ENCODE measurements at places on chromosomes 16 and 17.

GRCh38 chr17:1693339-1693738 is 8.7 kb upstream of the PRPF8 start:
- DNase-seq = no peak

- DNase-seq = no peak
Observed at GRCh38 chr16:2883458-2883908, 468 bp downstream of the FLYWCH2 start.

DNA sequence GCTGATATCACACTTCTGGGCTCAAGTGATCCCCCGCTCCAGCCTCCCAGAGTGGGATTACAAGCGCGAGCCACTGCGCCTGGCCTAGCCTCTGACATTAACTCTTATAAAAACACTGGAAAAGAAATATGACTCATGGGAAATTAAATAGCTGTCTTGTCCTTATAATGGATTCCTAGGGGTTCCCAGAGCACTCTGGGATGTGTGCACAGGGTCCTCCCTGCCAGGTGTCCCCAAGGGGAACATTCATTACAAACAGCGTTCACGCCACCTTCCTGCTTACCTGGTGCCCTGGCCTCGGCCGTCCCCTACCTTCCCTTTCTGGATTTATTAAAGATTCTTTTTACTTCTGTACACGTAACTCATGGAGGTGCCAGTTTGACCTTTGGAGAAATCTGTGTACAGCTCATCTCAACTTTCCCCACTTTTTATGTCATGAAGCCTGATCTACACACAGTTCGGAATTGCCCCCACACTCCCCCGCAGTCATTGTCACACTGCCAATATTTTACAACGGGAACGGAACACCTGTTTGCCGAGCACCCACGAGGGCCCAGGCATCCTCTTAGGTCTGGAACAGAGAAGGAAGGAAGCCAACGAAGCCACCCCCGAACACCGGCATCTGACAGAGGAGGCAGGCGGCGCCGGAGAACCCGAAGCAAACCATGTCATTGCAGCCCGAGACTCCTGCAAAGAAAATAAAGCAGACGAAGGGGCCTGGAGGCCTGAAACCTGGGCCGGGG is 39.7 kb upstream of the MEAK7 start:
- DNase-seq = no peak

DNA sequence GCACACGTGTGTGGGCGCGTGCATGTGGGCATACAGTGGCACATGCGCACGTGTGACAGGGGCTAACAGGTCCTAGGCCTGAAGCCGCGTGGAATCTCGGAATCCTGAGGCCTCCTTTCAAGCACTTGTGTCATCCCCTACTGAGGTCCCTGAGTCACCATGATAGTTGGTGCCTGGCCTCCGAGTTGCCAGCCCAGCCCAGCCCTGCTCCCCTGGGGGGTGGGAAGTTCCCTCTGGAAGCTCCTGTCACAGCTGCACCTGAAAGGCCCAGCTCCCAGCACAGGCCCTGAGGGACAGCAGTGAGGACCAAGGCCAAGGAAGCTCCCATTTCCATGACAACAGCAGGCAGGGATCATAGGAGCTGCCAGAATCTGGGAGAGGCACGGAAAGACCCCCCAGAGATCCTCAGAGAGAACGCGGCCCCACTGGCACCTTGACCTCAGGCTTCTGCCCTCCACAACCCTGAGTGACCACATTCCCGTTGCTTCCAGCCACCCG is 35.4 kb upstream of the ENPP7 start:
- no peak for DNase-seq

GRCh38 chr17:52064791-52065211 is 93.7 kb downstream of the CA10 start:
- no peak for DNase-seq

- no peak for DNase-seq
Observed at GRCh38 chr16:50282955-50283631, 16.7 kb downstream of the ADCY7 start.

GRCh38 chr16:24580665-24581064 is 41.3 kb downstream of the RBBP6 start:
- DNase-seq = no peak

DNA sequence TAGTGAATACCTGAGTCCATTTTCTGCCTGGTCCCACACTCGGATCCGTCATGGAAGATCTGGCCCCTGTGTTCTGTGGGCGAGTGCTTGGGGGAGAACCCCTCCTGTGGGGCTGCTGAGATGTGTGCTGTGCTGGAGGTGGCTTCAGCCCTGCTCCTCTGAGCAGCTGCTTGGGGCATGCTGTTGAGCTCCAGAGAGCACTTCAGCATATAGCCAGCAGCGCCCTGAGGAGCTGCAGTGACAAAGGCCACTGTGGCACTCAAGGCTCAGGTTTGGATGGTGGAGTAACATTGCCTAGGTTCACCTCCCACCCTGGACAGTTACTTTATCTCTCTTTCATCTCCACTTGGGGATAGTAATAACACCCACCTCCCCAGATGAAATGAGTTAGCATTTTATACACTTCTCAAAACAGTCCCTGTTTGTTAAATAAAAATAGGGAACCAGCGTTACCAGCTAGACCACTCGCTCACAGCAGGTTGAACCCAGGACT is 75.3 kb downstream of the KSR1 start:
- DNase-seq = no peak

GRCh38 chr17:74770498-74771318 is 5.4 kb downstream of the NAT9 start:
- peak; percentile 71 for DNase-seq

- DNase-seq = no peak
Observed at GRCh38 chr17:65975878-65976277, 216.1 kb downstream of the CEP112 start.

DNA sequence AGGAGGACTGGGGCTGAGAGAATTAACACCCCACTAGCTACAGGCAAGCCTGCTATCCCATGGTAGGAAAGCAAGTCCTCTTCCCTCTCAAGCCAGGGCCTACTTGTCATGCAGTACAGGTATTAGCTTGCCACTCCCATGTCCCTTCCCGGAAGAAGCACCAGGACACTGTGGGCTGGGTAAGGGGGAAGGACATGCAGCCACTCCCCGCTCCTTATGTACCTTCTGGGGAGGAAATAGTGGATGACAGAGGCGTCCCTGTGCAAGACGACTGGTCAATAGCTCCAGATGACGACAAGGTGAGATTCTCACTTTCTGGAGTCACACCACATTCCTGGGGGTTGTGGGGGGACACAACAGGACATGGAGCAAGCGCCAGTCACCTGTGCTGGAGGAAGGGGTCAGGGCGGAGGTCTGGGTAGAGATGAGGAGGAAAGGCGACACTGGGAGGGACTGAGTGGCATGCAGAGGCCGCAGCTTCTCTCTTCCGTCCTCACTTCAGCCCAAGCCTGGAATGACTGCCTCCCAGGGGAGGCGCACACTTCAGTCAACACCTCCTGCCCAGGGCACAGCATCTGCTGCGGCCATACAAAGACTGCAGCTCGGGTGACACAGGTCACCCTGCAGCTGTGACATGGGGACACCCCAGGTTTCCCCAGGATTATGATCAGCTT is 15.1 kb upstream of the FOXJ1 start:
- no peak for DNase-seq

DNA sequence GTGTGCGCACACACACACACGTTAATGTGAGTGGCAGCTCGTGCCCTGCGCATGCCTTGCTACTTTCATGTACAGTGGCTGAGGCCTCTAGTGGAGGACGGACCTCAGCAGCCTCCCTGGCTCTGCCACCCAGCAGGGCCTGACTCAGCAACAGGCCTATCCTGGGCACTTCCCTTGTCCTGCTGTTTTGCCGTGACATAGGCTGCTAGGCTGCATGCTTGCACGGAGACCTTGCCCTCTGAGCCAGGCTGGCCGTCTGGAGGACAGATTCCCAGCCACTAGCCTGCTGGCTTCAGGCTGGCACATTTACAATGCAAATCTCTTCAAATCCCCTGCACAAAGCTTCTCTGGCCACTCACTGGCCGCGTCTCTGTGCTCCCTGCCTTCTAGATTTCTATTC is 9.5 kb downstream of the RNF213 start:
- DNase-seq = no peak

GRCh38 chr16:22355487-22355908 is 18.9 kb downstream of the CDR2 start:
- DNase-seq = peak; percentile 22

- no peak for DNase-seq
Observed at GRCh38 chr16:50809561-50809960, 67.7 kb downstream of the CYLD start.

DNA sequence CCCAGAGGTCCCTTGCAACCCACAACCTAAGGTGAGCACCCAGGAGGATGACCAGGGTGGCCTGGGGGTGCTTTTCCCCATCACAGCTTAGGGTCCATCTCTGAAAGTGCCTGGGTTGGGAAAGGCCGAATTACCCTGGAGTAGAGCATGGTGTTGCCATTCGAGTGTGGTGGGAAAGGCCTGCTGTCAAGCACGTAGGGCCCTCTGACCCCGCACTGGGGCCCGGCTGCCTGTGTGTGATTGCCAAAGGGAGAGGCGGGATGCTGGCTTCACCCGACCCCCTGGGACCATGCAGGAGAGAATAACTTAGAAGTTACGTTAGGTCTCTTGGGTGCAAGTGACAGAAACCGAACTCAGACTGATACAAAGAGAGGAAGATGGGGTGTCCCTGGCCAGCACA is 27.7 kb upstream of the NDRG4 start:
- DNase-seq = no peak

DNA sequence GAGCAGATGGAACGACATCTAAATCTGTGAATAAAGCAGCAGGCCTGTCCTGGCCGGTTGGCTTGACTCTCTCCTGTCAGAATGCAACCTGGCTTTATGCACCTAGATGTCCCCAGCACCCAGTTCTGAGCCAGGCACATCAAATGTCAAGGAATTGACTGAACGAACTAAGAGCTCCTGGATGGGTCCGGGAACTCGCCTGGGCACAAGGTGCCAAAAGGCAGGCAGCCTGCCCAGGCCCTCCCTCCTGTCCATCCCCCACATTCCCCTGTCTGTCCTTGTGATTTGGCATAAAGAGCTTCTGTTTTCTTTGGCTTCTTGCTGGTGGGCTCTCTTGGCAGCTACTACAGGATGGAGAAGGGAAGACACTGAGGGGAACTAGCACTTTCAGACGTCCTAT is 4.1 kb upstream of the RSAD1 start:
- DNase-seq = no peak

GRCh38 chr17:11705111-11705510 is 106.8 kb downstream of the DNAH9 start:
- DNase-seq = no peak

GRCh38 chr17:79843816-79844800 is 4.9 kb upstream of the CBX4 start:
- DNase-seq = no peak

GRCh38 chr16:48383009-48383876 is 2.0 kb downstream of the SIAH1 start:
- no peak for DNase-seq

GRCh38 chr17:4333041-4333440 is 33.4 kb downstream of the UBE2G1 start:
- no peak for DNase-seq

GRCh38 chr16:74871608-74872007 is 97.0 kb upstream of the FA2H start:
- no peak for DNase-seq

DNA sequence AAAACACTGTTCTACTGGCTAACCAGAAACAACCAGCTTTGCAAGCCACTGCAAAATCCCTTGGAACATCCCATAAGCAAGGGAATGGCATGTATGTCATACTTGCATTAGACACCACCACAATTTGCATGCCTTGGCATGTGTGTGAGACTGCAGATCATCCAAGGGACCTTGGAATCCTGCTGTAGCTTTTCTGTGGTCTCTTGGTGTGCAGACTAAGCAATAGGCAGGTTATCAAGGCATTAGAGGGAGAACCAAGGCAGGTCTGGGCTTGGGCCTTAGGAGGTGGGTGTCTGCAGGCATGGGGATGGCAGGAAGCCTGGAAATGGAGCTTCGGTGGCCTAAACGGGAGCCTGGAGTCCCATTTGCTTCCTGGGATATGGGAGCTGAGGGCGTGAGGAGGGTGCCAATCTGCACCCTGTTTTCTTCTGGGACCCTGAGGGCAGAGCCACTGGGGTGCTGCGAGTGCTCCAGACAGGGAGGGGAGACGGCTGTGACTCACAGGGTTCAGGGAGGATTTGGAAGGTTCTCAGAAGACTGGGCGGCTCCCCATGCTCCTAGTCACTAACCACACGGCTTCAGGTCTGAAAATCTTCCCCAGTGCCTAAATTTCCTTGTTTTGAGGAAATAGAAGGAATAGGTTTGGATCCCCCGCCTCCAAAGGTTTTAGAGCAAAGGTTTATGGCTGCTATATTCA is 36.6 kb downstream of the FAM20A start:
- no peak for DNase-seq

- no peak for DNase-seq
Observed at GRCh38 chr17:74108126-74108705, 95.3 kb upstream of the RPL38 start.

GRCh38 chr16:12815361-12815760 is 11.7 kb upstream of the CPPED1 start:
- DNase-seq = no peak

DNA sequence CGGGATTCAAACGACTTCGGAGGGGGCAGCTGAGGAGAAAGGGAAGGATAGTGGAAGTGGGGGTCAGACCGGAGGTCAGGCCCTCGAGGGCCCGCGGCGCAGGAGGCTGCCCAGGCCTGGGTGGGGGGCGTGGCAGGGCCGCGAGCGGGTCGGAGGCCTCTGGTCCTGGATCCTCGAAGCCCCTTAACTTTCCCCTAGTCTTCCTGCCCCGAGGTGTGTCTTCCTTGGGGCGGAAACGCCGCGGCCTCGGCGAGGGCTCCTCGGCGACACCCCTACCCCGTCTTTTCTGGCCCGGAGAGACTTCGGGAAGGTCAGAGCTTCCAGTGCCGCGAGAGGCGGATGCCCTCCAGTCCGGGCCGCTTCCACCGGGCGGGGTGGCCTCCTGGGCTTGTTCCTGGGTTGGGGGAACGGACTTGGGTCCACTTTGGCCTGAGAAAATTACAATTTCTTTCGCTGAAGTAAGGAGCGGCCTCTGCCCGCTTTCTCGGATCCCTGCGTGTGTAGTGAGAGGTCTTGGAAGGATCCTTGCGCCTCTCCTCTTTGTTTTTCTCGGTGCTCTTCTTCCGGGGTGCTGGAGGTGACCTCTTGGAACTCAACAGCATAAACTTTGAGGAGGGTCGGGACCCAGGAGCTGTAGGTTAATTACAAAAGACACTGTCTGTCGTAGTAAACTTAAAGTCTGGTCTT is 491 bp downstream of the IST1 start:
- peak; percentile 27 for DNase-seq

DNA sequence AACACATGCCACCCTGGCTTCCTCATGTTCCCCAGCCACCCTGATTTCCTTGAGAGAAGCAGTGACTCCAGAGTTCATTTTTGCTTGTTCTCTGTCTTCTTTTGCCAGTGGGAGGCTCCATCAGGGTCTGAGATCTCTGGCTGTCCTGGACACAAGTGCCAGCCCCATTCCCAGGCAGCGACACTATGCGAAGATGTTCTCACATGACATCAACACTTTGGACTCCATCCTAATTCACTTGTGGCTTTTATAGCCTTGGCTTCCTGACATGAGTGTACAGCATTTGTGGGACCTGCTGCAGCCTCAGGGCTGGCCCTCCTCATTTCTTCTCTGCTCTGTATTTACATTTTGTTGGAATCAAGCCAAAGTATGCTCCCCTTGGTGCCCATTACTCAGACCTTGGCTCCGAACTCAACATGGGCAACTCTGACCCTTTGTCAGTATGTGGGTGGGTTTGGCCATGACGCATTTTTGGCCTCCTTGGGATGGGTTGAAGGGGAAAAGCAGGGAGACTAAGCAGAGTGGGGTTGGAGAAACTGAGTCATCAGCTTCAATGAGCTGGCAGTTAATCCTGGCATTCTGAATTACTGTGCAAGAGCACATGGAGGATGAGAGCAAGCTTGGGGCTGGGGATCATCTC is 119.0 kb upstream of the EEF2KMT start:
- no peak for DNase-seq

GRCh38 chr16:73191660-73192046 is 143.7 kb upstream of the ZFHX3 start:
- no peak for DNase-seq
